ENCODE measurements at places on chromosomes 12 and 14. TPM values are rescaled to one million over a fixed set of nuclear protein-coding genes. Genes with fewer than 3 reads are reported as not detected.

ALDH1L2 gene
- total RNA-seq, result 7.0 TPM

HHIPL1 gene
- total RNA-seq, result 4.3 TPM

SYNDIG1L gene
- total RNA-seq, result 0.73 TPM

ADAMTS20 gene
- total RNA-seq, result 0.82 TPM

MCRS1 gene
- total RNA-seq, result 25.5 TPM

BLTP3B gene
- 58.5 TPM for total RNA-seq

RNASE4 gene
- 2.6 TPM for total RNA-seq

CLBA1 gene
- total RNA-seq, result 7.5 TPM

DNA sequence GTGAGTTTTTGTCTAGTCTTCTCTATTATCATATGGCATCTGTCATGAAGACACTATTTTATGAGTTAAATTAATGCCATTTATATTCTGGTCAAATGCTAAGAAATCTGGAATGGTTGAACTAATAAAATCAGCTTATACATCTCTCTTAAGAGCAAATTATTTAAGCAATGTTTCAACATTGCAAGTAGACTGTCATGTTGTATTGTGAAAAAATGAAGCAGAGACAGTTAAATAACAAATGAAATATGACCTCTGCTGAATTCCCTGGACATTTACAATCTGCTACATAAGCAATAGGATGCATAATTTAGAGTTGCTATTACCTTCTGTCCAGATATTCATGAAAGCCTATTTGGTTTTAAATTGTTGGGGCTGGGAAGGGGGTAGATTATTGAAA lies 30.6 kb downstream of the NAV3 start:
- DNase-seq, result no peak

DNA sequence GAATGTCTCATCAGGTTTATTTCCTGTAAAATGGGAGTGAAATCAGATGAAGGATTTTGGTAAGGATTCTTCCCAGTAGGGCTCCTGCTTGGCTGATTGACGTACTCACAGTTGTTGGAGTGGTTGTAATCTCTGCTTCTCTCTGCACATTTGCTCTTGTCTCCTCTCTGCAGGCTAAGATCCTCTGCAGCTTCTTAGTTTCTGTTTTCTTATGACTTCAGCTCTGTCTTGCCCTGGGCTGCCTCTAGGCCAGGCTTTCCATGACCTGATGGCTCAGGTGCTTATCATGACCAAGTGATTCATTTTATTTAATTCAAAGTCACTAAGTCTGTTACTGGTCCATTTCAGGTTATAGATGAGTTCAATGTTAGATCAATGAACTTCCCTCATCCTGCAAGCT lies 394.5 kb upstream of the DDHD1 start:
- DNase-seq, result no peak

- no peak for DNase-seq
Observed at GRCh38 chr14:55200651-55201050, 9.3 kb upstream of the DLGAP5 start.

DNA sequence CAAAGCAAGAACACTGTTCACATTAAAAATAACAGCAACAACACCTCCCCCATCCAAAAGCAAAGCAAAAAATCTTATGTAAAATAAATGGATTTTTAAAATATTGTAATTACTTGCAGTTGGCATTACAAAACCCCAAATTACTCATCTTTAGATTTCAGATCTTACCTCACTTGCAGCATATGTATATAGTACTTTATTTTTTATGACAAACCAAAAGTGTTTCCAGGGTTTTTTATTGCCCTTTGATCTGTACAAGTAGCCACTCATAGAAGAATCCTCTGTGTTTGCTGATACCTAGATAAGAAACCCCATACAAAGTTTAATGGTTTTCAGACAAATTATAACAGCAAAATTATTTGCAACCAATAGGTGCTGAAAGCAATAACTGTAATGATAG lies 12.2 kb upstream of the NR2C1 start:
- no peak for DNase-seq

GRCh38 chr12:1634590-1635191 lies 5.7 kb downstream of the WNT5B start:
- peak; percentile 85 for DNase-seq

DNA sequence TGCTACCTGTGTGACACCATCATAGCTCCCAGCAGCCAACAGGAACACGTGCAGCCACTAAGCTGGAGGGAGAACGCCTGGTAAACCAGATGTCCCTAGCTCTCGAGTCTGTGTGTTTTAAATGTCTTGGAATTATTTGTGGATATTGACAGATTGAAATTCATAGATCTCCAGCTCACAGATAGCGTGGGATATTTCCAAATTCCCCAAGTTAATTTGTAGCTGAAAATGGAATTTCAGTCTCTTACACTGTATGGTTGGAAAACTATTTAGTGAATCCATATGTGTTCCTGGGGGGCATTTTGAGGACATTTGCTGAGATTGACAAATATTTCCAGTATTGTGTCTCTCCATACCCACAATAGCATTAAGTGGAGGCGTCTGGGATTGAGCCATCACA lies 618.6 kb upstream of the TMEM132C start:
- no peak for DNase-seq

DNA sequence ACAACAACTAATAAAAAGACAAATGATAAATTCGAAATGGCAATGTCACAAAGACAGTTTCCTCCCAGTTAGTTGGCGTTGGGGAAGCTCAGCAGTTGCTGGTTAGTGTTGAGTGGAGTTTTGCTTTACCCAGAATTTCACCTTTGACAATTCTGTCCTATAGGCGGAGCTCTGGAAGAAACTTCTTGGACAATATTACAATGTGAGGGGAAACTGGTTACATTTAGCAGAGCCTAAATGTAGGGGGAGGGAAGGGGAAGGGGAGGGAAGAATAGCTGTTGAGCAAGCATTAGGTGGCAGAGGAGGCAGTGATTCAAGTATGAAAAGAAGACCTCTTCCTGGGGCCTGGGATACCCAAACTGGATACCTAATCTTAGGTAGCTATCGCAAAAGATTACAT lies 51.4 kb downstream of the BDKRB1 start:
- DNase-seq, result no peak

GRCh38 chr12:53060721-53061276 lies 10.9 kb downstream of the TNS2 start:
- DNase-seq, result no peak

DNA sequence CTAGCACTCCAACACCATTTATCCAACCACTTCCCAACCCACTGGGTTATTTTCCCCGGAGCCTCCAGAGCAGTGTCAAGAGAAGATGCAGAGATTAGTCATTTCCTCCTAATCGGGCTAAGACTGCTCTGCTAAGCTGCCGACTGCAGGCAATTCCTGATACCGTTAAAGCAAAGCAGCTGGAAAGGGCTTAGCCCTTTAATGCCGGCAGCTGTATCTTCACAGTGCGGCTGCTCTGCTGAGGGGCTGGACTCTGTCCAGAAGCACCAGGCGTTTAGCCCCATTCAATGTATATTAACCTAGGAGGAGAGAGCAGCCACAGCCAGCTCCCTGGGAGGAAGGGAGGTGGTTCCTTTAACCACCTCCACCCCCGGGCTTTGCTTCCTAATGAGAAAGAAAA lies 11.1 kb downstream of the AQP6 start:
- DNase-seq, result no peak

DNA sequence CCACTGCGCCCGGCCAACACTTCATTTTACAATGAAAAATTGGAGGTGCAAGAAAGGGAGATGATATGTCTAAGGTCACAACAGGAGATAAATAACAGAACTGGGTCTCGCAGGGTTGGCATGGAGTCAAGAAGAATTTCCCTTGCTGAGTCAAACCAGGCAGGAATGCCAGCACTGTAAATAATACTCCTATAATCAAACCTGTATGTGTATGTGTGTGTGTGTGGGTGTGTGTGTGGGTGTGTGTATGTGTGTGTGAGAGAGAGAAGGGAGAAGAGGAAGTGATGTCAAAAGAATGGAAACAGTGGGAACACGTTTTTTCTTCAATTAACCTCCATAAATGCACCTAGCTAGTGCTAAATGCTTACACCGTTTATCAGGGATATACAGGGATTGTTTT lies 70.4 kb downstream of the TMEM116 start:
- no peak for DNase-seq

- DNase-seq, result no peak
Observed at GRCh38 chr14:32567543-32568384, 238.7 kb downstream of the AKAP6 start.

DNA sequence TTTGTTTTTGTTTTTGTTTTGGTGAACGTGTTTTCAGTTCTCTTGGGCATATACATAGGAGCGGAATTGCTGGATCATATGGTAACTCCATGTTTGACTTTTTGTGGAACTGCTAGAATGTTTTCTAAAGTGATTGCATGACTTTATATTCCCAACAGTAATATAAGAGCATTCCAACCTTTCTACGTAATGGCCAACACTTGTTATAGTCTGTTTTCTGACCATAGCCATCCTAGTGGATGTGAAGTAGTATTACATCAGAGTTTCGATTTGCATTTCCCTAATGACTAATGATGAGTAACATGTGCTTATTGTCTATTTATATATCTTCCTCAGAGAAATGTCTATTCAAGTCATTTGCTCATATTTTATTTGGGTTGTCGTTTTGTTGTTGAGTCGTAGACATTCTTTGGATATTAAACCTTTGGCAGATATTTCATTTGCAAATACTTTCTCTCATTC lies 268.7 kb downstream of the AEBP2 start:
- DNase-seq, result no peak

DNA sequence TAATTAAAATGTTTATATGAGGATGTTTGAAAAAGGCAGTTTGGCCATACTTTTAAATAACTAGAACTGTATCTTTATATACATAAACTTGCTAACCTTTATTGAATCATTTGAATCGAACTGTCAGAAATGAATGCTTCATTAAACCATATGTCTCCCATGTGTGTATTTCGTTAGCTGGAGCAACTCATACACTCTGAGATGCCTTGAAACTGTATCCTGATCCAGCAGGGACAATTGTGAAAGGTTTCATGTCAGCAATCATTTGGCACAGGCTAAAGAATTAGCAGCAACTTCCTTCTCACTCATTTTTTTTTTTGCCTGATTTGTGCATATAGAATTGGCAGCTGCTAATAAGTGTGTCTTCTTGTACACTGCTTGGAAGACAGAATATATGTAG lies 109.9 kb downstream of the NAV3 start:
- no peak for DNase-seq

- DNase-seq, result no peak
Observed at GRCh38 chr14:59208954-59209353, 20.5 kb downstream of the DAAM1 start.

DNA sequence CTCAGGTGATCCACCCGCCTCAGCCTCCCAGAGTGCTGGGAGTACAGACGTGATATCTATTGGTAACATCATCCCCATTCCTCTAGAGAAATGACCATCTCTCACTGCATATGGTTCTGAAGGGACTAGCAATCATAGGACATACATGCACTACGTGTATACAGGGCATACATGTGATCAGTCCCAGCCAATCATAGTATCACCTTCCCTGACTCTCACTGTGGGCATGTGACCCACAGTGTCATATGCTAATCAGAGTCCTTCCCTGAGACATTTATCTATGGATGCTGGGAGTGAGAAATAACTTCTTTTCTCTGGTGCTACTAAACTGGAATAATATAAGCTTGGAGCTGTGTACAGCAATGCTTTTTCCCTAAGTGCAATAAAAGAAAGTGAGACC lies 12.1 kb upstream of the FBXW8 start:
- DNase-seq, result no peak

DNA sequence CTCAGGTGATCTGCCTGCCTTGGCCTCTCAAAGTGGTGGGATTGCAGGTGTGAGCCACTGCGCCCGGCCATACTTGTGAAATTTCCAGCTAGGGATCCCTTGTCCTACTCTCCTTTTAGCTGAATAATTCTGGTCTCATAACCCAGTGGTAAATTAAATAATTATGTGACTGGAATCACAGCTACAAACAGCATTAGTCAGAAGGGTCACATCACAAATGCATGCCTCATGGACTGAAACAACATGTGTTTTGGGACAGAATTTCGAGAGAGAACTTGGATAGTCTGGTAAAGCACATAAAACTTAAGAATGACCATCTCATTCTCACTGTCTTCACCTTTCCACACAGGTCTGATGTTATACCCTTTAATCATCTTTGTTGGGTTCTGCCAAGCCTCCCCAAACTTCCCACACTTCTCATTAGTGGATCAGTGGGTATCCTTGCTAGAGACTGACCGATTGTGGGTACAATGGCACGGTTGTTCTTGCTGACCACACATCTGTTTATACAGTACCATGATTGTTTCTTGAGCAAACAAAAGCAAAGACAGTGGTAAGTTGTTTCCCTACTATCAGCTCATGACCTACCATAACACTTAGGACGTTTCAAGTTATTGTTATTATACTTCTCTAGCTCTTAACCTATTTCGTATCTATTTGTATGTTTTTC lies 5.1 kb downstream of the GPRC5D start:
- no peak for DNase-seq

DNA sequence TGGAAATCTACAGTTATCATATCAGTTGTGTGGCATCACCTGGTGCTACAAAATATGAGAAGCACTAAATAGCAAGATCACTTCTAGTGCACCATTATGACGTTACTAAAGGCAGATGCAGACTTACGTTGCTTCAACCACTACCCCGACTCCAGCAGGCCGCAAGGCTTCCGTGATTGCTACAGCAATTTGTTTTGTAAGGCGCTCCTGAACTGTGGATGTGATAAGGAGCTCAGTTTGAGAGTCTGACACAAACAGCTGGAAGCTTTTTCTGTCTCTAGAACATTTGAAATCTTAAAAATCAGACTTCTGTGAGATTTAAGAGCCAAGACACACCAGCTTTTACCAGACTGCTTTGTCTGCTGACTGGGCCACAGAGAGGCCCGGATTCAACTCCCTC lies 57.0 kb downstream of the GCH1 start:
- no peak for DNase-seq

GRCh38 chr12:44771485-44772021 lies 104.6 kb downstream of the NELL2 start:
- no peak for DNase-seq

DNA sequence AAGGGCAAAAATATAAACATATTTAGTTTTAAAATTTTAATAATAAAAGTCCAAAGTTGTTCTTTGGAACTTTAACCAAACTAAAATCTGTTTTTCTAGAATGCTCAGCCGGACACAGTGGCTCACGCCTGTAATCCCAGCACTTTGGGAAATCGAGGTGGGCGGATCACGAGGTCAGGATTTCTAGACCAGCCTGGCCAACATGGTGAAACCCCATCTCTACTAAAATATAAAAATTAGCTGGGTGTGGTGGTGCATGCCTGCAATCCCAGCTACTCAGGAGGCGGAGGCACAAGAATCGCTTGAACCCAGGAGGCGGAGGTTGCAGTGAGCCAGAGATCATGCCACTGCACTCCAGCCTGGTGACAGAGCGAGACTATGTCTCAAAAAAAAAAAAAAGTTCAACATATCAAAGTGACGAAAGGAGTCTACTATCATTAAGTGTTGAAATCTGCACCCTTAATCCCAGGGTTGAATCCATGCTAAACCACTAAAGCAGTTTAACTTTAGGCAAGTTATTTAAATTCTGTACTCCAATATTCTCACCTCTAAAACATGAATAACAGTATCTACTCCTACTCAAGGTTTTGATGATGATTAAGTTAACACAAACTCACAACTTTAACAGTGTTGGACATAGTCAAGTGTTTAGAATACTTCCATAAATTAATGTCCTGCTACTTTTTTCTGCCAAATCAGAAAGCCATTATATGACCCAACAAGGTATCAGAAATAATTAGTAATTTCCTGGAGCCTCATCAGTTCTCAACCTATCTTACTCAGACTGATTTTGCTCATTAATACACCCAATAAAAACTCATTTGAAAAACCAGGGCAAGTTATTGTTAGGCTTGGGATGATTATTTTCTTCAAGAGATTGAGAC lies 11.0 kb downstream of the HNRNPC start:
- DNase-seq, result no peak

- no peak for DNase-seq
Observed at GRCh38 chr12:82481954-82482353, 123.6 kb downstream of the METTL25 start.

GRCh38 chr14:105199093-105199492 lies 18.0 kb upstream of the NUDT14 start:
- DNase-seq, result no peak

All from cerebellum (tissue), 4 donors.